ENCODE measurements at places on chromosomes 2 and 18.

DNA sequence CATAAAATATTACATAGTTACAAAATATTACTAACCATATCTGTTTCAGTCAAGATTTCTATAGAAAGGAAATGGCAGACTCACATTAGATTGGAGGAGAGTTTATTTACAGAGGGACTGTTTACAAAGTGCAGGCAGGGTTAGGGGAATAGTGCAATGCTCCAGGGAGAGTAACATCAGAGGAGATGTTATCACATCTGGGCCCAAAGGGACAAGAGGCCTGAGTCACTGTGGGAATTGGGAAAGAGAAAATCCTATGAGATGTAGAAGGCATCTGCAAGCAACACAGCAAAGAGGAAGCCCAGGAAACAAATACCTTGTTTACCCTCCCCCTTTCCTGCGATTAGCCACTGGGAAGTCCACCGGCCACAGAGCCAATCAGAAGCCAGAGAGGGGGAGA, 227.3 kb upstream of the TANK start:
- no peak for DNase-seq

GRCh38 chr2:128408349-128409305, 90.0 kb upstream of the HS6ST1 start:
- DNase-seq, result no peak

DNA sequence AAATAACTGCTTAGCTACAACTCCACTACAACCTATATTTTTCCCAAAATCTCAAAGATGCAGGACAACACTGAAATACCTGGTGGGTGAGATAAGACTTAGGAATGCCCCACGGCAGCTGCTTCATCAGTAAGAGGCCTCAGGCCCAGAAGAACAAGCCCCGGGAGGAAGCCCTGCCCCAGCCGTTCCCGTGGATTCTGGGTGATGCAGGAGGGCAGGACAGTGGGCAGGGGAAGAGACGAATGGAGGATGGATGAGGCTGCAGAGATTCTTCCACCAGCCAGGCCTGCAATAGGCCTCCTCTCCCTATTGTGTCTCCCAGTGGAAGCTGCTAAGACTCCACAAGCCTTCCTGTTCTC, 197.9 kb upstream of the HDAC4 start:
- no peak for DNase-seq

GRCh38 chr2:172462849-172463381, 35.5 kb downstream of the ITGA6 start:
- no peak for DNase-seq

DNA sequence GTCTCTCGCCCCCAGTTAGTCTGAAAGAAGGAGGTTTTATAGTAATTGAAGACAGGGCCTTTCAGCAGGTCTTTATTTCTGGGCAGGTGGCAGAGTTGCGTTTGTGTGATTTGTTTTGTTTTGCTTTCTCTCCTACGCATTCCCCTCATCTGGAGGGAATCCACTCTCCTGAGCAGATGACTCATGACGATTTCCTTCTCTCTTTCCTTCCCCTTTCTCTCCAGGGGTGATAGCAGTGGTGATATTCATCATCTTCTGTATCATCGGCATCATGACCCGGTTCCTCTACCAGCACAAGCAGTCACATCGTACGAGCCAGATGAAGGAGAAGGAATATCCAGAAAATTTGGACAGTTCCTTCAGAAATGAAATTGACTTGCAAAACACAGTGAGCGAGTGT, 888.8 kb downstream of the CNTNAP5 start:
- no peak for DNase-seq

DNA sequence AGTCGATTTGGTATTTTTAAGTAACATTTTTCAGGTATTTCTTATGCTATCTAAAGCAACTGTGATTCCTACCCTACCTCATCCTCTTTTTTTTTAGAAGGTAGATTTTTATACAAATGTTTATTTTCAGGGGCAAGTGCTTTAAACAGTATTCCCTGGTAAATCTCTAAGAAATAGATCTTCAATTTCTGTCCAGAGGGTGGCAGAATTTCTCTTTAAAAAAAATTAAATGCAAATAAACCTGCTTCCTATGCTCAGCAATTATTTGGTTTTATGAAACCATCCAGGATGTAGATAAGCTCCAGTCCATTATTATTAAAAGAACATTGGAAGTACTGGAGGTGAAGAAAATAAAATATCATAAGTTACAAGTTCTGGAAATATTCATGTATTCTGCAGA, 191.9 kb downstream of the MYO3B start:
- no peak for DNase-seq

DNA sequence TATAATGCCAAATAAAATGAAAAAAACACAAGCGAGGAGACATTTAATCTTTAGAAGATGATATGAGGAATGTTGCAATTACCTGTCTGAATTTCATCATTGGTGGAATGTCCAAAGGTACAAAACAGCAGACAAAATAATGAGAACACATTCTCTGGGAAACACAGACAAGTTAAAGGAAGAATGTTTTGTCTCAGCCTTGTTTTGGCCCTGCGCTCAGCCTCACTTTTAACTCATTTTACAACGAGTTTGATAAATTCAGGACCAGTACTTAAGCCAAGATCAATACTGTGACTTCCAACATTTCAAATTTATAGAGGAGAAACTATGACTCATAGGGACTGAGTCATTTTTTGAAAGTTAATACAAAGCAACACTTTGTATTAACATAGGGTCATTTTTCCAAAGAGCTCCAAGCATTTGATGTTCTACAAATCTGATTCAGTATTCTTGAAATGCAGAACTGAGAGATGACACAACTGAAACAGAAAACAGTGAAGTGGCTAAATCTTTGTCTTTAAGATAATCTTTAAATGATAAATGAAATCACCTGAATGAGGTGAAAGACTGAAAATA, 833.2 kb upstream of the CHAC2 start:
- no peak for DNase-seq

- no peak for DNase-seq
These were observed 33.8 kb downstream of the PRELID3A start for GRCh38 chr18:12441475-12442034.

DNA sequence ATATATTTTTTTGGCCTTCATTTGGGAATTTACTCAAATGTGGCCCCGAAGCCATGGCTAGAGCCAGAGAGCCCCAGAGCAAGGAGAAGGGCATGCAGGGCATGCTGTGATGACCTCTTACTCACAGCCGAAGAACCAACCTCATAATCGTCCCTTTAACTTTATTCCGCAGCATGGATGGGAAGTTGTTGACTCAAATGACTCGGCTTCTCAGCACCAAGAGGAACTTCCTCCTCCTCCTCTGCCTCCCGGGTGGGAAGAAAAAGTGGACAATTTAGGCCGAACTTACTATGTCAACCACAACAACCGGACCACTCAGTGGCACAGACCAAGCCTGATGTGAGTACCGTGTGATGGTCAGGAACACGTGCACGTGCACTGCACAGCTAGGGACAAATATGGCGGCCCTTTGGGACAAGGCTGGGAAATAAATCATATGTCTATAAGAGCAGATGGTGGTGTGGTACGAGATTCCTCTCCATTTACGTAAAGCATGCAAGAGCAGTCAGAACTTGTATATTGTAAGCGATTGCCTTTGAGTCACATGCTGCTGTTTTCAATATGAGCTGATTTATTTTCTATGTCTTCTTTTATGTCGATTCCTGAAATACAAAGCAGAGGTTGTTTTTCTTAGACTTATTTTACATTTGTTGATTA, 280.9 kb downstream of the NEDD4L start:
- no peak for DNase-seq

DNA sequence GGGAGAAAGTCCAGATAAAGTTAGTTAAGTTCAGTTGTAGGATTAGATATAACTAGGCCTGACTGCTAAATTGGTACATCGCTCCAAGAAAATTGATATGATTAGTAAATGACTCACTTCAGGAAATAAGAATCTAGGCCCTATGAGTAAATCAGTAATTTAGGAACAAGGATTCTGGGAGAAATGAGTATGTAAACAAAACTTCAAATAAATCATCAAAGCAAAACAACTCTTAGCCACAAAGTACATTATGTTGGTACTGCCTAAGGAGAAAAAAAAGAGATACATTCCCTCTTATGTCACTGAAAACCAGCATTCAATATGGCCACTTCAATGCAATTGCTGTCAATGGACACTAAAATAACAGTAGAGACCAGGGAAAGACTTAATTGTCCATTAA, 529.1 kb downstream of the ZNF804A start:
- DNase-seq, result no peak
